ENCODE measurements at places on chromosomes 1 and 21.

GRCh38 chr1:93961906-93962305 is 52.7 kb upstream of the GCLM start:
- DNase-seq, result no peak

DNA sequence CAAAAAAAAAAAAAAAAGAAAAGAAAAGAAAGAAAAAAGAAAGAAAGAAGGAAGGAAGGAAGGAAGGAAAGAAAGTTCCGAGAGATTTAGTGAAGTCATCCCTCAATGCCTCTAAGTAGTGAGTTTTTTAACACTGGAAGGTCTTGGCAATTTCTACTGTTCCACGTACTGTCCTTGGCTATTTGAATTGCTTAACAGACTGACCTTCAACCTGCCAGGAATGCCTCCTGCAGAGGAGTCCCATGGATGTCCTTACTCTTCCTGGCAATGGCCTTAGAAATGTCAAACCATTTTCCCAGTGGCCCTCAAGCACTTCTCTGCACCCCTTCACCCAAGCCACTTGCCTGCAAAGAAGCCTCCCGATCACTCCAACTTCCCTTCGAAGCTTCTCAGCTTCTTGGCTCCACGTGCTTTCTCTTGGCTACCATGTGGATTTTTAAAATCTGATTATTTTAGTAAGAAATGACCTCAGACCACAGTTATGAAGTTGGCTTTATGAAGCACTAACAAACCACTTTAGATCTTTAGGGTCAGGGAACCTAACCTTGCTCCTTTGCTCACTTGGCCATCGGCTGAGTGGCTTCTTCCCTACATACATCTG is 43.7 kb upstream of the ABCG1 start:
- no peak for DNase-seq

GRCh38 chr1:100793659-100794058 is 74.1 kb downstream of the VCAM1 start:
- no peak for DNase-seq

DNA sequence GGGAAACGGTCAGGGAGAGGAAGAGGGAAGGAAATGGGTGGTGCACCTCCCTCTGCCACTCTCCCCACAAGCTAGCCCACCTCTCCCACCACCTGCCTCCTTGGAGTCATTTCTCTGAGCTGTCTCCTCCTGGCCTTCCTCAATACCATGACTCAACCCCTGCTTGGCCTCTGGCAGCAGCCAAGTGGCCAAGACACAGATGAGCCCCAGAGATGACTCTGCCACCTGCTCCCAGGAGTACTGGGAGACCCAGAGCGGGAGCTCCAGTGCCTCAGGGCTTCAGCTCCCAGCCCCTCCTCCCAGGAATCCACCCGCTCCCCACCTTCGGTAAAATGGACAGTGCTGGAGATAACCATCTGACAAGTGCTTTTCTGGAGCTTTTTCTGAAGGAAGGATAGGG is 2.6 kb downstream of the S100A16 start:
- DNase-seq, result no peak

DNA sequence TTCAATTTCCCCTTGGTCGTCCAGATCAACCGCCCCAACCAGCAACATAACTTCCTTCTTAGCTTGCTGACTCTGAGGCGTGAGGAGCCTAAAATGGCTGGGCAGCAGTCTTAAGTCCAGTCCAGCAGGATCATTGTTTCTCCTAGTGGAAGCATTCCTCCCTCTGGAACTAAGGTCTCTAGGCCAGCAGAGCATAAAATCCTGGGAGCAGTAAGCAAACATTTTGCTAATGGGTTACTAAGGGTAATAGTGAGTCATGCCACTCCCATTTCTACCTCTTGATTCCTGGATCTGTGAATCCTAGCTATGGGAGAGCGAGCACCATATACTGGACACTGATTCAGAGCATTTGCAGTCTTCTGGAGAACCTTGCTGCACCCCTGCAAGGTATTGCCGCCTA is 59.9 kb downstream of the ADSS2 start:
- DNase-seq, result no peak

DNA sequence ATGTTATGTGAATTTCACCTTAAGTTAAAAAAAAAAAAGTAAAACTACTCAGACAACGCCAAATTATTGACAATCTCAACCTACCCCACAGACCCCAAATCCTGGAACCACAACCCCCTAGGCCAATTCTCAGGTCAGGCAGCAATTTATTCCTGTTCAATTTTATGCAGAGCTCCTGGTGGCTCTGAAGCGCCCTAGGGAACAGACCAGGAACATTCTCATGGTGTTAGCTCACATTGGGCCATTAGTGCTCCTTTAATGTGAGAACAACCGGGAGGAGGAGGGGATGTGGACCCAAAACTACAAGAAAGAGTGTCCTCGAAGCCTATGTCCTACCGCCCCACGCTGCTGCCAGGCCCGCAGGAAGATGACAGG is 403 bp upstream of the PSEN2 start:
- DNase-seq, result no peak

- DNase-seq, result no peak
Observed at GRCh38 chr1:224730965-224731364, 114.8 kb downstream of the CNIH3 start.

DNA sequence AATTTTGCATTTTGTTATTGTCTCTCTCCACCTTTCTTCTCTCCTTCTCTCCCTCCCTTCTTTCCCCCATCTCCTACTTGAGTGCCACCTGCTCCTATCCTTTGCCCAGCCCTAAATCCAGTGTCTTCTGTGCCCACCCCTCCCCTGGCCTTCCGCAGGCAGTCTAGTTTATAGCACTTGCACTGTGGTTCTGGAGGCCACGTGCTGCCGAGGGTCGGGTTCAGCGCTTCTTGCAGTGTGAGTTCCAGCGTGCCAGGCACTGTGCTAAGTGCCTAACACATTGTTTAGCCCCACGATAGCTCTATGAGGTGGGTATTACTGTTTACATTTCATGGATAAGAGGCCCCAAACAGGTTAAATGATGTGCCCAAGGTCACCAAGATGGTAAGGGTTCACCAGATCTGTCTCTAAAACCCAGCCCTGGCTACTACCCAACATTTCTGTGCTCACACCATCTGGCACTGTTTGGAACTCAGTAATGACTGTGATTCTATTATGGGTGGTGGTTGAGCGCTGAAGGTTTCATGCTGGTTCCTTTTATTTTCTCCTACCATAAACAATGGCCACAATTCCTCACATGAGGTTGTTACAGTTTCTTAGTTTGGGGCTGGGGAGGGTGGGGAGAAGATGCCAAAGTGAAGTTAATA is 14.1 kb upstream of the ATP1A4 start:
- DNase-seq, result no peak

DNA sequence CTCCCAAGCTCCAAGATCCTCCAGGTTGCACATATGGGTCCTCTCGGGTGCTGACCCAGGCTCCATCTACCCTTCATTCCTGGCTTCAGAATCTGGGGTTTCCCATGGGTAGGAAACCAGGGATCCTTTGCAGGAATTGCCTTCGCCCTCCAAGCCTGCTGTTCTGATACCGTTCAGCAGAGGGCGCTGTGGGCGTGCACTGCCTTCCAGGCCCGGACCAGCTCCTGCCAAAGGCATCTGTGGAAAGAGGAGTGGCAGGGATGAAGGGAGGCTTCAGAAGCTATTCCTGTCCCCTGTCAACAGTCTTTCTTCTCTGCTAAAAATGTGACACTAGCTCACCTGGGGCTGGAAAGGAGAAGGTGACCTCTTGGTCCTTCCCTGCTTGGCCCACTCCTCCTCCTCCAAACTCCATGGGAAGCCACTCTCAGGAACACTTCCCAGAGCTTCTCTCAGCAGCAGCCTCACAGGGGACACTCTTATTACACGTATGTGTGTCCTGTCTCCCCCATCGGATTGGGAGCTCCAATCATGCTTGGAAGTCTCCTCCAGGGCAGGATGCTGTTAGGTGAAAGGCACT is 71.2 kb downstream of the VWA5B1 start:
- no peak for DNase-seq

- no peak for DNase-seq
Observed at GRCh38 chr21:34589511-34590282, 25.2 kb downstream of the RCAN1 start.

DNA sequence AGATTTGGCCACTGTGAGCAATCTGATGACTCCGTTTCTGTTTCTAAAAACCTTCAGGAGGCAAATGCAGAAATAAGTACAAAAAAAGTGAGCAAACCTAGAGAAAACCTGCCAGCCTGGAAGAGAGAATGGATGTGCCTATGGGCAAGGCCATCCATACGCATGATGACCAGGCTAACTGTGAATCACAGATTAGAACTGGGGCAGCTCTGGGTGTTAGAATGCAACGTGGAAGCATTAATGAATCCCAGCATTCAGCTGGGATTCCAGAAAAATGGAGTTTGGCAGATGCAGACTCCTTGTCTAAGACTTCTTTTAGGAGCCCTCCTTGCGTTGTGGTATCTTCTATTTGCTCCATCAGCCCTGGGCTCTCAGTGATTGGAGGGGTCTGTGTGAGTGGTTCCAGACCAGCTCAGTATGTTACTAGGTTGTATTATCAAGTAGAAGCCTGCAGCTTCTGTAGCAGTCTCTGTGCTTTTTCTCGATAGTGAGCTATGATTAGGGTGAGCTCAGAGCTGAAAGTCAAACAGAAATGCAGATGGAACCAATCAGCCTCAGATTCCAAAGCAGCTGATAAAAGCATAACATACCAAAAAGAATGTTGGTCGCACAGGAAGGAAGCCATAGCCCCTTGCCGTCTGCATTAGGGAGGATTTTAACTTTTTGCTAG is 154.0 kb downstream of the PSMG1 start:
- DNase-seq, result no peak

- no peak for DNase-seq
Observed at GRCh38 chr1:244730153-244730933, 77.4 kb downstream of the DESI2 start.

DNA sequence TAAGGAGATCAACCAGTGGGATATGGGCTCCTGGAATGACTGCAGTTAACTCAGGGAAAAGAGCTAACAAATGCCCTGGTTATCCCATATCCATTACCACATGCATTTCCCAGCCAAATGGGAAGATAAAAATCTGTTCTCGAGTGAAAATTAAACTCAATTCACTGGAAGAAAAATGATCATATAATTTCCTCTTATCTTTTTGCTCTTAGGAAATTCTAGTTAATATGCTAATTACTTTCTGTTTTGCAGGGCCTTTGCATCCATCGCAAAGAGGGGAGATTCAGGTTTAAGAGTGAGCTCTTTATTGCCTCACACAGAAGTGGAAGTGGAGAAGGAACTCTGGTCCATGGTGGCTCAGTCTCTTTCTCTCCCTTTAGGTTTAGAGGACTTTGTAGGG is 3.9 kb upstream of the IL24 start:
- DNase-seq, result no peak

GRCh38 chr1:182335771-182336566 is 55.6 kb downstream of the GLUL start:
- no peak for DNase-seq

GRCh38 chr21:16305686-16306085 is 575.9 kb downstream of the USP25 start:
- no peak for DNase-seq

DNA sequence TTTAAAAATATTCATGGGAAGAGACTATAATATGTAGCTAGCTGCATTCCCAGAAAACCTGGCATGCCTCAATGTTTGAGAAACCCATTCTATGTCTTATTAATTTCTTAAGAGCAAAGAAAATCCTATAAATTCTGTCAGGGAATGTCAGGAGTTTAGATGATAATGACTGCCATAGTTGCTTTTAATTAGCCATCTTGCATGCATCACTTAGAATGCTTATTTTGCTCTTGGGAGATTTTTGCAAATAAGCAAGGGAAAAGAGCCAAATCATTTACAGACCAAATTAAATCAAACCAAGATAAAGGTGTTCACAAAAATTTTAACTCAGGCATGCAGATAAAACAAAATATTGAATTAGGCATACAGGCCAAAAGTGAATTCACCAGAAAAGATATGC is 152.8 kb downstream of the FASLG start:
- no peak for DNase-seq

DNA sequence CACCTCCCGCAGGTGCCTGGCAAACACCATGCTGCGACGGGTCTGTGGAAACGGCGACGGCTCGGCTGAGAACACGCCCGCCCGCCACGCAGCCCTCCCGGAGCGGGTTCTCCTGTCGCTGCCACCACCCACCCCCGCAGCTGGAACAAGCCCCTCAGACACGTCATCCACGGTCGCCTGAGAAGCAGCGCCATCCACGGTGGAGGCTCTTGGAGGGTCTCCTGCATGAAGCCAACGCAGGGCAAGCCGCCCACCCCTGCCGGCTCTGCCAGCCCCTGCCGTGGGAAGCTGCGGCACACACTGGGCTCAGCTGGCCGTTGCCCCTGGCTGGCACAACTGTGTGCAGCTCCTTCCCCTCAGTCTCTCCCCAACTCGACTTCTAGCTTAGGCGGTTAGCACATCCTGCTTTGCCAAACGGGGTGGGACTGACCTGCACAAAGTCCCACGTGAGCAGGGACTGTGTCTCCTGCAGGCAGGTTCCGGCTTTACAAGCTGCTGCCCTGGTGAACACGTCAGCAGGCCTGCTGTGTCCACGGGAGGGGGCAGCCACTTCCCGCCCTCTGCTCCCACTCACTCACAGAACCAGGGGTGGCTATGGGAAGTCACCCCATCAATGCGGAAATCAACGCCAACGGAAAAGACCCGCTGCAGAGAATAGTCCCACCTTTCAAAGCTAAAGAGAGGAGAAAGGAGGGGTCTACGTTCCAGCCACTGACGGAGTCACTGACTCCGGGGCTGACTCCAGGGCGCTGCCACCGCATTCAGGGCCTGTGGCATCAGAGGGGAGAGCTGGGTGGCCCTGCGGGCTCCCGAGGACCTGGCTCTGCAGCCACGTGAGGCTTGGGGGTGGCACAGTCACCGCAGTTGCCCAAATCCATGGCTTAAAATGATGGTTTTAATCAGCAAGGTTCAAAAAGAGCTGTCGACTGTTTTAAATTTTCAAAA is 10.3 kb downstream of the POFUT2 start:
- no peak for DNase-seq

GRCh38 chr1:107739201-107739600 is 225.8 kb downstream of the VAV3 start:
- DNase-seq, result no peak

Measured in effector CD8-positive, alpha-beta T cell (primary cell).